T-helper 17 cell (primary cell): ENCODE measurements at places on chromosomes 1 and 21.

DNA sequence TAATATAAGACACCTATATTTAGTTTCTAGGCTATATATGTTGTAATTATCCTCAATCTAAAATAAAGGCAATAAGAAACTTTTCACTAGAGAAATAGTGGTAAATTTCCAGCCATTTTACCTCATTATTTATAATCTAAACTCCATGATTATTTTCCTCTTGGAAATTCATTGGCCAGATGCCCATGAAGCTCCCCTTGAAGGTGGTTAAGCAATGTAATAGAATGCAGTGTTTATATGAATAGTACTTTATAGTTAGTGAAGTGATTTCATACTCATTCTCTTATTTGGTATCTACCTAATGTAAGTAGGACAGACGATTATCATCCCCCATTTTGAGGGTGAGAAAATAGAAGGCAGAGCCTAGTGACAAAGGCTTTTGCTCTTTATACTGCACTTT, 26.5 kb downstream of the NFYC start:
- no peak for DNase-seq

- DNase-seq: no peak
These were observed 5.1 kb upstream of the ARHGEF2 start for GRCh38 chr1:155983191-155984024.

DNA sequence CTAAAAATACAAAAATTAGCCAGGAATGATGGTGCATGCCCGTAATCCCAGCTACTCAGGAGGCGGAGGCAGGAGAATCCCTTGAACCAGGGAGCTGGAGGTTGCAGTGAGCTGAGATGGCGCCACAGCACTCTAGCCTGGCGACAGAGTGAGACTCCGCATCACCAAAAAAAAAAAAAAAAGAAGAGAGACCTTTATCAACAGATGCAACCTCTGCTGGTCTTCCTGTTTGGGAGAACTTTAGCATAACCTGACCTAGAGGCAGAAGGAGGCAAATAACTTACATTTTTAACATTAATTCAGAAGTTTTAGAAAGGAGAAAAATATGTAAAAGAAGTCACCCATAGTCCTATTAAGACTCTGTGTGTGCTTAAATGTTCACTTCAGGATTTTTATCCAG, 32.4 kb downstream of the SLAMF1 start:
- no peak for DNase-seq

- no peak for DNase-seq
These were observed 18.5 kb downstream of the FAM89A start for GRCh38 chr1:231021540-231022031.

- no peak for DNase-seq
These were observed 26.8 kb downstream of the SLC1A7 start for GRCh38 chr1:53115403-53116306.

DNA sequence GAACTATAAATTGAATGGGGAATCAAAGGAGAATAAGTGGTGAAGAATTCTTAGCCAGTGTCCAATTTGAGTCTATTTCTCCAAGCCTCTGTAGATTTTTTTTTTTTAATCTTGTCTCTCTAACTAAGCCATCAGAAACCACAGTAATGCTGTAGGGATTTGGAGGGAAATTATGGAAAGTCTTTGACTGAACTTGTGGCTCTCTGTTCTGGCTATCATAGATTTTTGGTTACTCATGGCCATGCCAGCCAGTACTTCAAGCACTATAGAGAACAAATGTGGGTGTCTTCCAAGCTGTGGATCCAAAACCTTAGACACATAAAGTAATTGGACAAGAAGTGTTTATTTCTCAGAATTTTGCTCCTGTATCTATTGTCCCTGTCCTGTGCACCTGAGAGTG, 147.9 kb downstream of the LRRC40 start:
- DNase-seq: no peak
